Left ventricle myocardium superior (tissue), 1 donor: ENCODE measurements at places on chromosomes 5 and 9.

GRCh38 chr9:72037571-72037970 is 22.8 kb downstream of the C9orf57 start:
- no peak for DNase-seq

- no peak for DNase-seq
Observed at GRCh38 chr9:72025906-72026305, 34.5 kb downstream of the C9orf57 start.

DNA sequence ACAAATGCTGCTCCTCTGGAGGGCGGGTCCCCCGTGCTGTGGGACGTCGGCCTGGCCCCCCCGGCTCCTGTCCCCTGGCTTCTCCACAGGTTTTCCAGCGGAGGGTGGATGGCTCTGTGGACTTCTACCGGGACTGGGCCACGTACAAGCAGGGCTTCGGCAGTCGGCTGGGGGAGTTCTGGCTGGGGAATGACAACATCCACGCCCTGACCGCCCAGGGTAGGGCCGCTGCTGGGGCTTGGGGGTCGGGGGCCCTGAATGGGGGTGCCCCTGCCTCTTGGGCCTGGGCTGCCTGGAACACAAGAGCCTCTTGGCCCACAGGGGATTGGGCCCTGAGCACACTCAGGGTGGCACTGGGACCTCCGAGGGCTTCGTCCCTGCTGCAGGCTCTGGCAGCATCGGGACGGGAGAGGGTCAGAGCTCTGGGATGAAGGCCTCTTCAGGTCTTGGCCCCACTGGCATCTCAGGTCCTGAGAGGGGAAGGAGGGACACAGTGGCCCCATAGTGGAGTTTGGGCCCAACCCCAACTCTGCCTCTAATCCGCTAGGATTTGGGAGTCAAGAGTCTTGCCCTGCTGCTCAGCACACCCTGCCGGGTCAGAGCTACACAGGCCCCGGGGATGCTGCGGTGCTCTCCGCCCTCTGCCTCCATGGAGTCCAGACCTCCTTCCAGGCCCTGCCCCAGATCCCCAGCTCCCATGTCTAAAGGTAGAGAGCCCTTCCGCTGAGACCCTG is 5.2 kb downstream of the FCN2 start:
- DNase-seq: no peak

DNA sequence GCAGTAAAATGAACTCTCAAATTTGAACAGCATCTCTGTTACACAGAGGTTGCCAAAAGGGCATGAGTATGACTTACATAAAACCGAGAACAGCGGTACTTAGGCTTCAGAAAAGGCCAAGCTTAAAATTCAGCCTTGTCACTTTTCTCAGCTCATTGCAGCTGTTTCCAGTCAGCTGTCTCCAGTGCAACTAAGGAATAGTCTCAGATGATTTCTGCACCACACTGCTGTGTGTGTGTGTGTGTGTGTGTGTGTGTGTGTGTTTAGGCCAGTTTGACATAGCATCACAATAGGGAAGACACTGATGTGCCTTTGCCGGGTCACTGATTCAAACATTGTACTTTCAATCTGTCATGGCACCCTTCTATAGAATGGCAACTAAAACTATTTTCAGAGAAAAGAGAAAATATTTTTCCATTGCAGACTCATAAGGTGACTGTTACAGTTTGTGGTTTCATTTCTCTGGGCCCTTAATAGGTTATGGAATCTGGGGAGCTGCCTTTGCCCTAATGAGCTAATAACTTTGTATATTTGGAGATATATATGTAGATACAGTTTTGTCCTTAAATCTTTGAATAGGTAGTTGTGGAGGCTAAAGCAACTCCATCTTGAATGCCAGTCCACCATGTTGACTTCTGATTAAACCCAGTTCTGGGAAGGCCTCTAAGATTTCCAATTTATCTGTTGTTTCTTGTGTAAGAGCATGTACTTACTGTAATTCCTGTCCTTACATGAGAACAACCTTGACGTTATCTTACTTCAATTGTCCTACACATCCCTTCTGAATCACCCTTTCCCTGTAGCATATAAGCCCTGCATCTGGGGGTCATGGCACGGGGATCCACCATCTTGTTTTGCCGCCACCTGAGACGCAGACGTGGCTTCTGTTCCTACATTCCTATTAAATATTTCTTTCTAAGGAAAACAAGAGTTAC is 4.5 kb downstream of the LSM11 start:
- DNase-seq: no peak

GRCh38 chr5:34659168-34659567 is 3.0 kb downstream of the RAI14 start:
- no peak for DNase-seq

DNA sequence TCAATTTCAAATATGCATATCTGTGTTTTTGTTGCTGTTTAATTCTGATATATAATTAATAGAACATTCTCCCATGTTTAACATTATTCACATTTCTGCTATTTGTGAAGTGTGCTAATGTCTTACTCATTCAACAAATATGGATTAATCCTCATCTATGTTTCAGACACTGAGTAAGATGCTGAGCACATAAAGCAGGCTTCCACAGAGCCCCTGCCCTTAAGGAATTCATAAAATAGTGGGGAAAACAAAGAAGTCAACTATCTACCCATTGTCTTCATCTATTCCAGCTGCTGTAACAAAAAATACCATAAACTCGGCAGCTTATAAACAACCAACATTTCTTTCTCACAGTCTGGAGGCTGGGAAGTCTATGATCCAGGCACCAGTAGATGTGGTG is 333.3 kb downstream of the SEMA5A start:
- no peak for DNase-seq

DNA sequence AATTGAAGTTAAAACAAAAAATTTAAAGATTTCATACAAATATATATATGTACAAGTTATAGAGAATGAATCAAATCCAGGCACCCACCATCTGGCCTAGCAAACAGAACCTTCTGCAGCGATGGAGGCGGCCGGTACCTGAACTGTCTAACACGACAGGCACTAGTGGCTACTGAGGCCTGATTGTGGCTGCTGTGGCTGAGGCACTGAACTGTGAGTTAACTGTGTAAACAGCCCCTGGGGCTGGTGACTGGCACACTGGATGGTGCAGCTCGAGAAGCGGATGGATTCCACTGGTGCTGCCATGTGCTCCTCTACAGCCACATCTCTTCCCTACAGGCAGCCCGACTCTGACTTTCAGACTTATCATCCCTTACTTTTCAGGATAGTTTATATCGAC is 82.4 kb downstream of the RAPGEF1 start:
- no peak for DNase-seq

DNA sequence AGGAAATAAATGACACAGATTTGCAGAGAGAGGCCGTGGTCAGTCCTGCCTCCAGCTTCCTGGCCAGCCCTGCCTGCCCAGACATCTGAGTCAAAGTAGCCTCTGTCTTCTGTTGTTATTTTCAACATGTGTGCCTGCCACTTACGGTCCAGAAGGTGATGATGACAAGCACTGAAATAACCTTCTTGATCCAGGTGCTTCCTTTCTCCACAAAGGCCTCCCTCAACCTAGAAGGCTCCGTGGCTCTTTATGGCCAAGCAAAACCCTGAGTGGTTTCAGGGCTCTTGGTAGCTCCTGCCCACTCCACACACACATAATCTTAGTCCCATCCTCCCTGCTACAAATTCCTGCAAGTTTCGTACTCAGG is 34.1 kb upstream of the SLC6A19 start:
- peak; percentile 7 for DNase-seq

- peak; percentile 60 for DNase-seq
Observed at GRCh38 chr5:95861221-95861863, 38.8 kb upstream of the GLRX start.

- DNase-seq: no peak
Observed at GRCh38 chr9:7375013-7375511, 424.5 kb downstream of the DMAC1 start.

DNA sequence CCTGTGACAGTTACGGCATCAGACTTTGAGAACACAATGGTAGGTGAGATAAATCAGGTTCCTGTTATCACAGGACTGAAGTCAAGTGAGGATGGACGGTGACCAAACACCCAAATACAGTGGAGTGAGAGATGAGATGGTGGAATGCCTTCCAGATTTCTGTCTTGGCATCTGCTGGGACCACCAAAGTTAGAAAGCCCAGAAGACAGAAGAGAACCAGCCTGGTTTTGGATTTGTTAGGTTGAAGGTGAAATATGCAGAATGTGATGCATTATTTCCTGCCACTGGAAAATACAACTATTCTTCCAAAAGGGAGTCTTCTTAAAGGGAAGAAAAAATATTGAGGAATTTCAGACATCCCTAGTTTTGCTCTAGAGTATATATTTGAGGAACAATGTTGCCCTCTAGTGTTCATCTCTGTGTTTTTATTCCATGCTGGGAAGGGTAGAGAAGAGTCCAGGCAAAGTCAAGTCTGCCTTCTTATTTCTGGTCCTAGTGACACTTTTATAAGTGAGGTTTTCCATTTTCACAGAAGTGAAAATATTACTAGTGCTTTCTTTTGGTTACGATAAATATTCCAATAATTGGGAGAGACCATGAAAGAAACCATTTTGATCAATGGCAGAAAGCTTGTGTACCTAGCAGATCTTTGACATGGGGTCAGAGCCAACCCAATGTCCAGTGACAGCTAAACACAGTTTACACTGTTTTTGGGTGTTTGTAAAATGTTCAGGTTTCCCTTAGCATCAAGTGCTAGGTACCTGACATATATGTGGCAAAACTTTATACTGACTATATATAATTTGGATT is 142.3 kb upstream of the ANKH start:
- no peak for DNase-seq

DNA sequence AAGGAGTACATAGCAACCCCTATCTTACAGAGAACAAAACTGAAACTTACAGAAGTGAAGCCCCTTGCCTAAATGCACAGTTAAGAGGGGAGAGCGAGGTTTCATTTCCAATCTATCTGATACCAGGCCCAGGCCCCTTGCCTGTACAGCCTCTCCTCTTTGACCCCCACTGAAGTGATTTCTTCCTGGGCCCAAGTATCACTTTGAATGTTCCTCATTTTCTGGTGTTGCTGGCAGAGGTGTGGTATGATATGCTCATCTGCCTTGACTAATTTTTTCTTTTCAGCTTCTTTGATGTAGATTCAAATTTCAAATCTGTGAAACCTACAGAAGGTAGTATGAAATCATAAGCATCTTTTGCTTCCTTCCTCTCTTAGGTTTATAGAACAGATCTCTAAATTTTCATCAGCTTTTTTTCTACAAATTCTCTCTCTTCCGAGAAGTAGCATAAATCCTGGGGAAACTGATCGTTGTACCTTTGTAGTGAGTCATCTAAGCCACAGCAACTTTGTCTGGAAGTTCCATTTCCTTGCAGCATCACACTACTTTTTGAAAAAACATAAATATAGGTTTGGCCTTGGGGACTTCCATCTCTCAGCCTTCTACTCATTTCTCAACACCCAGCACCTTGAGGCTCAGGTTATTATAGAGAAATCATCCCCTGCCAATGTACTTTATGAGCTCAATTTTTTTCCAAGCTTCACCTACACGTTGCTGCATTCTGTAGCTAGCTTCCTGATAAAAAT is 402.4 kb upstream of the PTGER4 start:
- DNase-seq: no peak

- no peak for DNase-seq
Observed at GRCh38 chr9:72065076-72065475, 4.7 kb upstream of the C9orf57 start.

DNA sequence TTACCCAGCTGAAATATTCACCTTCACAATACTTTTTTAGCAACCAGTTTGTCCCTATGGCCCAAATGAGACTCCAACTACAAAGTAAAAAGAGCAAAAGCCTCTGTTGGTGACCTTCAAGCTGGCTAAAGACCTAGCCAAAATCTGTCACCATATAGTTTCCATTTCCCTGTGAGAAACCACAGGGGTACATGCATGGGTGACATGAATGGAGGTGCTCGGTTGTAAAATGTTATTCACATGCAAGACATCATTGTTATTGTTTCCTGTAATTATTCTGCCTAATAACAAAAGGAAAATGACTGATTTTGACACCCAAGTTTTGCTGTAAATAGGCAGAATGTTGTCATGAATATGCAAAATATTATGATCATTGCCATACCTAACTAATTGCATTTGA is 285.3 kb downstream of the ZNF608 start:
- DNase-seq: no peak

DNA sequence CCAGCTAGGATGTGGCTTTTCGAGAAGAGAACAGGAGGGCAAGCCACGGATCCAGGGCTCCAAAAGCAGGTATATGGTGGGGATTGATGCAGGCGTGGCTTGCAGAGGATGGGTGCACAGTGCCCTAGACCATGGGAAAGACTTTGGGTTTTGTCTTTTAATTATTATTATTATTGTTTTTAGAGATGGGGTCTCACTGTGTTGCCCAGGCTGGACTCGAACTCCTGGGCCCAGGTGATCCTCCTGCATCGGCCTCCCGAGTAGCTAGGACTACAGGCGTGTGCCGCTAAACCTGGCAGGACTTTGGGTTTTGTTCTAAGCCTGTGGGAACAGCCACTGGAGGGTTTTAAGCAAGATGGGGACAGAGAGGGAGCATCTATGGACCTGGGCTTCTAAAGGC is 152.0 kb downstream of the GAPVD1 start:
- no peak for DNase-seq

GRCh38 chr5:148482196-148482595 is 98.4 kb downstream of the FBXO38 start:
- DNase-seq: peak; percentile 56

DNA sequence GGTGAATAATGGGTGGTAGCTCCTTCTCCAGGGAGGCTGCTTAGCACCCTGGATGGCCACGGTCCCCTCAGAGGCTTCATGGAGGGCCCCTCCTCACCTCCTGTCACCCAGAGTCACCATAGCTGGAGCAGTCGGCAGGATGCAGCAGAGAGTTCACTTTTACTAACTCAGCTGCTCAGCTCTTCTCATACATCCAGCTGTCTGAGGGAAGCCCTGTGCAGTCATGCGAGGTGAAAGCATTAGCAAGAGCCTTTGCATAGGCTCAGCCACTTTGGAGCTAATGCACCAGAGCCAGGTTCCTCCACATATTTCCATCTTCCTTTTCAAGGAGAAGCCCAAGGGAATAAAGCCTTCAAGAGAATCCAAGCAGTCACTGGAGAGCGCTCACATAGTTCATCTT is 499.2 kb downstream of the BNC2 start:
- no peak for DNase-seq

DNA sequence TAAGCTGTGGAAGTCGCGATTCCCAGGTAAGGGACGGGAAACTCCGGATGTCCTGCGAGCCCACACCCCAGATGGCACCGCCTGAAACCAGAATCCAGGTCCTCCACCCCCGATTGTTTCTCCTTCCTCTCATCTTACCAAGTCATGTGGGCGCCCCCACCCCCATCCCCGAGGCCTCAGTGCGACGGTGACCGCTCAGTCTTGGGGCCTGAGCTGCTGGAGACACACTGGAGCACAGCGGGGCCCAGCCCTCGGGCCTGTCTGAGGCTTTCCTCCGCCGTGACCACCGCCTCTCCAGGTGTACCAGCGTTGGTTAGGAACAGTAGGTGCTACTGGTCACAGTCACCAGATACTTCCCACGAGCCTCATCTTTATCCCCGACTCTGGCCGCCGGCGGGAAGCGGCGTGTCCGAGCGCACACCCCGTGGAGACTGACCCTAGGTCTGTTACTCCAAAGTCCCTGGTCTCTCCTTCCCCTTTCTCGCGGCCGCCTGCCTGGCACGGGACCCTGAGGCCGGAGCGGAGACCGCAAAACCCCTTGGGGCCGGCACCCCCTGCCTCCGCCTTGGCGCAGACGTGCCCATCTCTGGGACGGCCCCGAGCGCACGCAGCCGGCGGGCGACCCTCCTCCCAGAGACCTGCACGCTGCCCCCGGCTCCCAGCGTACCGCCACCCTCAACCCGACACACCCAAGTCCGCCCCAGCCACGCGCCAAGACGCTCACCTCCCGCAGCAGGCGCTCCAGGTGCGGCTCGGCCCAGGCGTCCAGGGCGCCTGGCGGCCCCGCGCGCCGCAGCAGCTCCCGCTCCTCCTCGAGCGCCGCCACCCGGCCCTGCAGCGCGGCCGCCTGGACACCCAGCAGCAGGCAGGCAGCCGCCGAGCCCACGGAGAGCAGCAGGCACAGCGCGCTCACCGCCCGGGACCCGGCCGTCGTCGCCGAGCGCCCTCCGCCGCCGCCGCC is 733 bp downstream of the COL23A1 start:
- peak; percentile 75 for DNase-seq
